Ureter (tissue), 1 donor: ENCODE measurements at places on chromosomes 7 and 10. TPM values are rescaled to one million over a fixed set of nuclear protein-coding genes. Genes with fewer than 3 reads are reported as not detected.

- DNase-seq: no peak
Observed at GRCh38 chr7:88204525-88205110, 15.2 kb downstream of the SRI start.

DNA sequence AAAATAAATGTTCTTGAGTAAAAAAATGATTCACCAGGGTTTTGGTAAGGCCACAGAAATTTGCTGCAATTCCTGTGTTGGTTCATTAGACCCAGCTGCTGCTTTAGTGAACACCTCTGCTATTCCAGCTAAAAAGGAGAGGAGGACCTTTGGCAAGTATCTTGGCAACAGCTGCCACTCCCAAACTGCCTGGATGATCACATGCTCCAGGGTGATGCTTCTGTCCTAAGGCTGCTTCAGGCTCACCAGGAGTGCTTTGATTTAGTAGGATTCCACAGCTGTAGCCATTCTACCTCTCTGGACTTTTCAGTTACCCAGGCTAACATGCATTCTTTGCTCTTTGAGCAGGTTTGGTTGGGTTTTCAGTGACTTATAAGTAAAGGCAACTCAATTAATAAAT, 82.6 kb upstream of the NPVF start:
- DNase-seq: no peak

MALRD1 gene
- 2.3 TPM for total RNA-seq

VGF gene
- total RNA-seq: not detected

DNA sequence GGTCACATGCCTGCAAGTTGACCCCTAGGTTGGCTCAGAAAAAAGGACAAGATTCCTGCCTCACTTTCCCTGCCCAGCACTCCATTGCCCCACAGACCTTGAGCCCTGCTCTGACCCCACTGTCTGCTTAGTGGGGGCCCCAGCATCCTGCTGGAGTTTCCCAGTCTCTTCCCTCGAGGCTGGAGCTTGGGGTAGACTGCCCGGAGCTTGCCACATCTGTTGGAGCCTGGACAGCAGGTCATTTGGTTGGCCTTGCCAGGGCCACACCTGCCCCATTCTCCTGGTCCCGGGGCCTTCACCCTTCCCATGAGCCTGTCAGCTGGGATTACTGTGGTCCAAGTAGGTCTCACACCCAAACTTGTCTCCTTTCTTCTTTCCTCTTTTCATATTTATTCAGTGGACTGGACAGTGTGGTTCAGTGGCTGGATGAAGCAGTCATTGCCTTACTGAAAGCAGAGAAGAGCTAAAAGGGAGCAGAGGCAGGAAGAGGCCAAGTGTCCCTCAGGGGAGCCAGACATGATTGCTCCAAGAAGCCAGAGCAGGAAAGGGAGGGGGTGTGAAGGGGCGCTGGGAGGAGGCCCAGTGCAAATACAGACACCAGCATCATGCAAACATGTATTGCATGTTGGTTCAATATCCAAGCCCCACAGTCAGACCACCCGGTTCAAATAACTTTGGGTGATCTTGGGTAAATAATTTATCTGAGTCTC, 56.2 kb upstream of the CACUL1 start:
- no peak for DNase-seq

- no peak for DNase-seq
Observed at GRCh38 chr7:44920119-44920518, 34.8 kb upstream of the PURB start.

GRCh38 chr10:71211053-71211452, 1.3 kb upstream of the UNC5B start:
- peak; percentile 37 for DNase-seq

DNA sequence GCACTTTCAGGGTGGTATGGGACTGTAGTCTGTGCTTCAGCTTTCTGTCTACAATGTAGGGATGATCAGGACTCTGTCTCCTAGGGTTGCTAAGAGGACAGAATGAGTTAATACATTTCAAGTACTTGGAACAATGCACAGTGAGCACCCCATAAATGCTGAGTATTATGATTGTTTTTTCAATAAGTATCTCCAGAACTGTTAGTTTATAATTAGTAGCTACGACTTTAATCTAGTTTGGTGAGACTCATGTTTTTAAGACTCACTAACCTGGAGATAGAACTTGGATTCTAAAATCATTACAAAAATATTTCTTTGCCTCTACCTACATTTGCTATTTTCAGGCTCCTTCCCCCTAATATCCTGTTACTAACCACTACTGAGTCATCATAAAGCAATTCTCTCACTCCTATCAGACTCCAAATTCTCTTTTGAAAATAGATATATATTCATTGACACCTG, 95.3 kb downstream of the CPED1 start:
- no peak for DNase-seq

NRCAM gene
- total RNA-seq: 3.6 TPM

DNA sequence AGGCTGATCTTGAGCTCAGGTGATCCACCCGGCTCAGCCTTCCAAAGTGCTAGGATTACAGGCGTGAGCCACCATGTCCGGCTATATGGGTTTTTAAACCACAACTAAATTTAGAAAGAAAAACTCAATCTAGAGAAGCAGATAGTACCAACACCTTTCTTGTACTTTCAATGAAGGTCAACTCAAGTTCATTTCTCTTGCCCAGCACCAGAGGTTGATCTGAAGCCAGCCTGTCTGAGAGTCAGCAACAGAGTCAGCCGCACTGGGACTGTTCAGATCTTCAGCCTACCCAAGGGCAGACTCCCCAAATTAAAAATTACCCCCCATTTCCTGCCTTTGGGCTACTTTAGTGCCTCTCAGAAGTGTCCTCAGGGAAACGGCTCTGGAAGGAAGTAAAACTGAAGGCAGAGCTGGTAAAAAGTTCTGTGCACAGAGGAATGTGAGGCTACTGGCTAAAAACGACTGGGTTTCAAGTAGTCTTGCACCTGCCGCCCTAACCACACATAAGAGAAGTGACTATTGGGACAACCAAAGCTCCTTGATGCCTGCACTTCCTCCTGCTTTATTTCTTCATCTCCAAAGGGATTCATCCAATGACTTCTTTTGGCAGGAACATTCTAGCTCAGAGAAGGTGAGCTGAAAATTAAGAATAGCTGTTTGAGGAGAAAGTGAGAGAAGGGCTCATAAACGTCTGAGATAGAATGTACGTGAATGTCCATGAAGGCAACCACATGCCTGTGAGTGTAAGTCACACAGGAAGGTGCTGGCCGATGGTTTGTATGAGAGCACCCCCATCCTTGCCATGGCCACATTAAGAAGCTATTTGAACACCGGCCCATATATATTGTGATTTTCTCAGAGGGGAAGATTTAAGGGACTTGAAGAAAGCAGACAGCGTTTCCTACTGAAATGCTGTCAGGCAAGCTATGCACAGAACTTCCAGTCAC, 142.4 kb upstream of the PRR15 start:
- DNase-seq: no peak

RSPH10B2 gene
- total RNA-seq: not detected

DNA sequence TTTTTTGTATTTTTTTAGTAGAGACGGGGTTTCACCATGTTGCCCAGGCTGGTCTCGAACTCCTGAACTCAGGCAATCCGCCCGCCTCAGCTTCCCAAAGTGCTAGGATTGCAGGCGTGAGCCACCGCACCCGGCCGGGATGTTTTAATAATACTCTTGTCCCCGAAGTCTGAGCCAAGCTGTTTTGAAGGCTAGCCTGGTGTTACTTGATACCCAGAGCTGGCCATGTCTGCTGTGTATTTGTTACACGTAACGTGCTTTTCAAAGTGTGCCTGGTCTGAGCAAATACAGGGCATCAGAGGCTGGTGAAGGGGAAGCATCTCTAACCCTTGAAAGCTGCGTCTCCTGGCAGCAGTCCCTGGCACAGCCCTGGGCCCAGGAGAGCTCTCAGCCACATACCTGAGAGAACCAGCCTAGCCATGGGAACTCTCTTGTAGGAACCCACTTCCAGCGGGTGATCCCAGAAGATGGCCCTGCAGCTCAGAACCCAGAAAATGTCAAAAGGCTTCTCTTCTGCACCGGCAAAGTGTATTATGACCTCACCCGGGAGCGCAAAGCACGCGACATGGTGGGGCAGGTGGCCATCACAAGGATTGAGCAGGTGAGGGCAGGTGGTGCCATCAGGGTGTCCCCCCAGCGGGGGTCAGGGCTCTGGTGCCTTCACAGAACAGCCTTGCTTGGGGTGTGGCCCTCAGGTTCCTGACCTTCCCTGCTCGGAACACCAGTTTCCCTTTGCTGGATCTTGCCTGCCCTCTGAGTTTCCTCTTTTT, 41.7 kb upstream of the ZMIZ2 start:
- no peak for DNase-seq
